Left colon (tissue), 2 donors: ENCODE measurements at places on chromosomes 4 and X.

DNA sequence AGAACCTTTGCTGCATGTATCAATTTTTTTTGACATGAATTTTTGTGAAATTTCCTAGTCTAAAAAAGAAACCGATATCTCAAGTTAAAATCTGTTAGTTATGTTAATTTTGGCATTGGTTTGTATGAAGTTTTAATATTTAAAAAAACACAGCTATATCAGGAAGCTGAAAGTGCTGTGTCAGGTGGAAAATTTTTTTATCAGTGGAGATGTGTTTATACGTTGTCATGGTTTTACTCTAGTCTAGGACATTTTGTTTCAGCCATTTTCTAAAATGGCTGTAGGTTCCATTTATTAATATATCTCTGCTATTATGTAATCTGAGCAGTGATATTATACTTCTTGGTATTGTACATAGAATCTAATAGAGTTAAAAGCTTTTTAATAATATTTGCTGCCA is 34.2 kb downstream of the OCRL start:
- DNase-seq = no peak

DNA sequence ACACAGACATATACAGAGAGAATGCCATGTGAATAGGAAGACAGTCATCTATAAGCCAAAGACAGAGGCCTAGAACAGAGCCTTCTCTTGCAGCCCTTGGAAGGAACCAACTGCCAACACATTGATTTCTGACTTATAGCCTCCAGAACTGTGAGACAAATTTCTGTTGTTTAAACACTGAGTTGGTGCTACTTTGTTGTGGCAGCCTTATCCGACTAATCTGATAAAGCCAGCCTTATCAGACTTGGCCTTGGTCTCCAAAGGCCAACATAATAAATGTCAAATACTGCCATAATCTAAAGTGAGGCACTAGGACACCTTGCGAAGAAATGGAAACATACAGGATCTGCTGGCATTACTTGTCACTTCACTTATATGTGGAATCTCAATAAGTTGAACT is 24.3 kb upstream of the PRDX4 start:
- DNase-seq = no peak

DNA sequence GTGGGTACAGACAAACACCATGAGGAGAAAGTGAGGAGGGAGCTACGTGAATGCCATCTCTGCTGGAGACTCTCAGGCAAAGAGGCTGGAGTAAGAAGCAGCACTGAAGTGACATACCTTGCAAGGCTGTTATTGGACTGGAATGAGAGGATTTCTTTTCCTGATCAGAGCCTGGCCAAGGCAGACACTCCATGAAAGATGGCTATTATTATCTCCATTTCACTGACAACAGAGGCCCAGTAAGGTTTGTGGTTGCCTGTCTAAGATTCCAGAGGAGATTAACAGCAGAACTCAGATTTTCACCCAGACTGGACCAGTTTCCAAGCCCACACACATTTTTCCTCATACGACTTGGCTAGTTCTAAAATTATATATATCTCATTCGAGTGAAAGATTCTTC is 162.0 kb upstream of the EOLA2 start:
- DNase-seq = no peak

GRCh38 chr4:103498161-103499070 is 221.4 kb downstream of the TACR3 start:
- no peak for DNase-seq

DNA sequence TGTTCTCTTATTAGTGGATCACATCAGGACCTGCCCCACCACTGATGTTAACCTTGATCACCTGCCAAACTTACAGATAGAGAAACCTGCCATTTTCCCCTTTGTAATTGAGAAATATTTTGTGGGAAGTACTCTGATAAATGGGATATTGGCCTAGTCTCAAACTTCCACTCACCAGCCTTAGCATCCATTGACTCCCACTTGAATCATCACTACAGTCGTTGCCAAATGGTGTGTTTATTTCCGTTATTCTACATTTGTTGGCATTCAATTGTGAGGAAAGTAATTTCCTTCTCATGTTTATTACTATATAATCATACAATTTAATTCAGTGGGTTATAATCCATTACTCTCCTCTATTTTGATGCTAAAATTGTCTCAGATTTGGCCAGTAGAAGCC is 156.4 kb upstream of the CXCL13 start:
- DNase-seq = no peak

GRCh38 chrX:40278340-40279090 is 180.8 kb upstream of the BCOR start:
- no peak for DNase-seq
